PC-3 (cell line): ENCODE measurements at places on chromosomes 6 and 20.

GRCh38 chr20:3133155-3133554 lies 26.5 kb downstream of the FASTKD5 start:
- DNase-seq, result no peak

DNA sequence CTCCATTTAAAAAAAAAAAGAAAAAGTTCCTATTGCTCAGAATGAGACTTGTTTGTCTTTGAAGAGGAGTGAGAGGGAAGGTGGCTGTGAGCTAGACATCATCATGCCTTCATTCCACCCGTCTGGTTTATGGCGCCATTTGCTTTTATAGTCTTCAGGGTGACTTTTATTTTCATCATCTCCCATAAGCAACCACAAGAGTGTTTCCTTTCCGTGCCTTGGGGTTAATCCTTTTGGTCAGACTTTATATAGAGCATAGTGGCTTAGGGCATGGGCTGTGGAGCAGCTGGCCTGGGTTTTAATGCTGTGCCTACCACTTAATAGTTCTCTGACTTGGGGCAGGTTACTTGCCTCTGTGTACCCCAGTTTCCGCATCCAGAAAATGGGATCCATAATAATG lies 77.8 kb downstream of the RREB1 start:
- DNase-seq, result no peak

- no peak for DNase-seq
Measured at GRCh38 chr6:136502786-136503185, 47.4 kb downstream of the MAP7 start.

DNA sequence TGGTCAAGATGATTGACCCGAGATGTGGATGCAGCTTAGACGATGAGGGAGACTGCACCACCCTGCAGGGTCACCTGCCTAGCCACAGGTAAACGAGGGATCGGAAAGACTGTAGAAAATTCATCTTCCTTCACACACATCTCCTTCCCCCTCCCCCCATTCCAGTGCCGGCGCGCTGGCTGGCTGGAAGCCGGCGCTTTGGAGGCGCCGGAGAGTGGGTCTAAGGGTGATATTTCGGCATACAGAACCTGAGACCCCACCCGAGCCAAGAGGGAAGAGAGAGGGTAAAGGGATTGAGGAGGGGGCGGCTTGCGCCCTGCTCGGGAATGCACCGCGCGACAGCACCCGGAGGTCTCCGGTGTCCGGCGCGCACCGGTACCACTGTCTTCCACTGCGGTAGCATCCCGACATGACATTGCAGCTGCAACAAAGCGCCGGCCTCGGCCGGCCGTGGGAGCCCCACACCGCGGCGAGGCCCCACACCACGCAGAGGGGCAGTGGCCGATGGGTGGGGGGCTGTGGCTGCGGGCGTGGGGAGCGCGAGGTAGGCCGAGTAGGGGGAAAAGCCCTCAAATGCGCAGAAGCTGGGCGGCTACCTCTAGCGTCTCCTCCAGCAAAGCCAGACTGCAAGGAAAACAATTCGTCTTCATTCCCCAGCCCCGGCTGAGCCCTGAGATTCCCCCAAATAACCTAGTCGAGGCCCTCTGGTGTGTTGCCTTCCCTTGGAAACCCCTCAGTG lies 984 bp downstream of the TNFRSF21 start:
- DNase-seq, result peak; percentile 23

DNA sequence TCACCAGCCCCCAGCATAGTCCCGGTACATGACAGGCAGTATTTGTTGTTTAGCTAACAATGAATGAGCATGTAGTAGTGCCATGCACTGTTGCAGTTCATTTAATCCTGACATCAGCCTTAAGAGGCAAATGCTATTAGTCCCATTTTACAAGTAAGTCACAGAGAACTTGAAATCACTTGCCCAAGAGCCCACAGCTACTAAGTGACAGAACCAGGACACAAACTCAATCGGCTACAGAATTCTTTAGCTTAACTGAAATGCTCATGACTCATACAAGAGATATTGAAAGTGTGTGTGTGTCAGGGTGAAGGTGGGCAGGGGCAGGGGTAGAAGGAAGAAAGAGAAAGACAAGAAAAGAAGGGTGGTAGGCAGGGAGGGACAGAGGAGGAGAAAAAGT lies 52.7 kb downstream of the UNC5CL start:
- peak; percentile 10 for DNase-seq

GRCh38 chr20:45269754-45270270 lies 15.4 kb upstream of the SLPI start:
- DNase-seq, result no peak

GRCh38 chr6:159376516-159377158 lies 207.4 kb downstream of the FNDC1 start:
- no peak for DNase-seq

DNA sequence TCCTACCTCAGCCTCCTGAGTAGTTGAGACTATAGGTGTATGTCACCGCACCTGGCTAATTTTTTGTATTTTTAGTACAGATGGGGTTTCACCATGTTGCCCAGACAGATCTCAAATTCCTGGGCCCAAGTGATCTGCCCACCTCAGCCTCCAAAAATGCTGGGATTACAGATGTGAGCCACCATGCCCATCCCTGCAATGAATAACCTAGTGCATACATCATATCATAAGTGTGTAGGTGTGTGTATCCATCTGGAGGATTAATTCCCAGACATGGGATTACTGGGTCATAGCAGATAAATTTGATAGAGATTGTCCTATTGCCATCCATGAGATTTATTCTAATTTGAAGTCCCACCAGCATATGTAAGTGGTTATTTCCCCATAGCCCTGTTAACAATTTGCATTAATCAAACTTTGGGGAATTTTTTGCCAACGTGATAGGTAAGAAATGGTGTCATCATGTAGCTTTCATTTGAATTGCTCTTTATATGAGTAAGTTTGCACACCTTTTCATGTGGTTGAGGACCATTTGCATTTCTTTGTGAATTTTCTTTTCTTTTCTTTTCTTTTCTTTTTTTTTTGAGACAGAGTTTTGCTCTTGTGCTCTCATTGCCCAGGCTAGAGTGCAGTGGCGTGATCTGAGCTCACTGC lies 29.9 kb upstream of the BACH2 start:
- no peak for DNase-seq

GRCh38 chr20:51462566-51463276 lies 79.8 kb downstream of the NFATC2 start:
- DNase-seq, result no peak

DNA sequence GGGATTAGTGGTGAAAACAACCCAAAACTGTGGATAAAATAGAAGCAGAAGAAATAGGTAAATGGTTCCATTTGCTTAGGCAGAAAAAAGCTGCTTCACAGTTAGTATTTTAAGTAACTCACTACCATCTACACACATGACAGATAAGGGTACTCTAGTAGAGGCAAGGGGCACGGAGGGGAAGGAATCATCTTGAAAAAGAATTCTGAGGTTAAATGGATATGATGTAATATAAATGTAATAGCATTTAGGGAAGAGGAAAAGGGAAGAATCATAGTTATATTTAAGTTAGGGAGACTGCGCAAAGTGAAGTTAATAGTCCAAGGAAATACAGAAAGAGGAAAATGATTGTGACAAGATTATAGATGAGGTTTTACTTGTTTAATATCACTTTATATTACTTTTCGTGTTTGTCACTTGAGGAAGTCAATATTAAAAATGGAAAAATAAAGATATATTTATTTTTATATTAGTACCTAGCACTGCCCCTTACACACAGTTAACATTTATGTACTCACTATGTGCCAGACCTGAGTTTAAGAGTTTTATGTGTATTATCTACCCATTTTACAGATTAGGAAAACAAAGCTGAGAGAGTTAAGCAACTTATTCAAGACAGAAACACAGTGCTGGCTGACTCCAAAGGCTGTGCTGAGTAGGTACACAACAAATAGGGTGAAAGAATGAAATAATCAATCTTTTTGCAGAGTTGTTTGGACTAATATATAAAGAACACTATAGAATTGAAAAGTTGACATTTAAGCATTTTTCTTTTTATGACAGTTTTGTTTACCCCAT lies 128.1 kb downstream of the REV3L start:
- DNase-seq, result no peak

- no peak for DNase-seq
Measured at GRCh38 chr6:36800223-36801076, 38.8 kb downstream of the CPNE5 start.

DNA sequence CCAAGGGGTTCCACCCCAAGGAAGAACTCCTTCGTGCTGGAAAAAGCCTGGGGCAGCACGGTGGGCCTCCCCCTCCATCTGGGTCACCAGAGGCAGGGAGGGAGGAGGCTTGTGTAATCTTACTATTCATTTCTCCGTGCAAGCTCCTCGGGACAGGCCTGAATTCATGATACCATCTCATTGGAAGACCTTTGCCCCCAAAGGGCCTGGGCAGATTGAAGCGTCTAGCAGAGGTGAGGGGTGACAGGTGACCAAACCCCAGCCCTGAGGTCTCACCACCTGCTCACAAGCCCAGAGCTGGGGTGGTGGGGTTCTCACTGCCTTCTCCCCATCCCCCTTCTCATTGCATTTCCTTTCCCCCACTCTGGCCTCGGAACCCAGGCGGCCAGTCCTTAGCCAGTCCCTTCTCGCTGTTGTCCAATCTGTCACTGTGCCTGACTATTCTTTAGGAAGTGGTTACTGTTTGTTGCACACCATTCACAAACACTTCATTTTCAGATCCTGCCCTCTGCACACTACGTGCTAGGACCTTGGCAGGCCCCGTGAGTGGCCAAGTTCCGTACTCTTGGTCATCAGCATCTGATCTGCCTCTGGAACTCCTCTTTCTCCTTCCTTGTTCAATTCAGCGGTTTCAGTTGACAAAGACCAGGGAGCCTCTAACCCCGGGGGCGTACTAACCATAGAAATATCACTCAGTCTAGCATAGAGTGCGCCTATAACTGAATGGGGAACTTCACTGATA lies 137.1 kb downstream of the LY86 start:
- no peak for DNase-seq

GRCh38 chr20:48930035-48930434 lies 8.5 kb downstream of the ARFGEF2 start:
- DNase-seq, result no peak

GRCh38 chr6:155085582-155086257 lies 90.6 kb downstream of the TIAM2 start:
- DNase-seq, result peak; percentile 81

DNA sequence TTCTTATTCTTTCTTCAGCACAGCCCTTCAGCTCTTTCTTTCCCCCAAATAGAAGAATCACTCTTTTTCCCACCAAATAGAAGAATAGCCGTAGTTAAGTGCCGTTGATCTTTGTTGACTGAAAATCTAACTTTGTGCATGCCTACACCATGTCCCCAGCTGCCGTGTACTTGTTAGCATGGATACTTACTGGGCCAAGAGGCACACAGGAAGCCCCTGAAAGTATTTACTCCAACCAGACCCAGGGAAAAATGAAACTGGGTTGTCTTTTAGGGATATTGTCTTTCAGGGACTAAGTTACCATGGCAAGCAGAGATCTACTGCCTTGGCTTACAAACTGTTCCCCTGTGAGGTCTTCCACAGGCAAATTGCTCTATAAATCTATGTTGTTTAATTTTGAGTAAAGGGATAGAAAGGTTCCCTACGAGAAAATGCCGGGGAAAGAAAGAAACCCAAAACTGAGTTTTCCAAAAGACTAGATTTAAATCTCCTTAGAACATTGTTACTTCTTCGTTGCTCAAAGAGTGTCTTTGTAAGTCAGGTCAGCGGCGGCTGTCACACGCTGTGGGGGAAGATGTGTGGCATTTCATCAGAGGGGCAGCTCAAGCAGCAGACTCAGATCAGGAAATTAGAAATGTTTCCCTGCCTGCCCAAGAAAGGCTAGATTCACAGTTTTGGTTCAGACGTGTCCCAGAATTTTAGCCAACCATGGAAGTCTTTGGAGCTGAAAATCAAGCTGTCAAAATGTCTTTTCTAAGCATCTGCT lies 188.2 kb upstream of the PRND start:
- DNase-seq, result no peak

GRCh38 chr6:136990242-136990578 lies 54.6 kb downstream of the IL20RA start:
- DNase-seq, result no peak

DNA sequence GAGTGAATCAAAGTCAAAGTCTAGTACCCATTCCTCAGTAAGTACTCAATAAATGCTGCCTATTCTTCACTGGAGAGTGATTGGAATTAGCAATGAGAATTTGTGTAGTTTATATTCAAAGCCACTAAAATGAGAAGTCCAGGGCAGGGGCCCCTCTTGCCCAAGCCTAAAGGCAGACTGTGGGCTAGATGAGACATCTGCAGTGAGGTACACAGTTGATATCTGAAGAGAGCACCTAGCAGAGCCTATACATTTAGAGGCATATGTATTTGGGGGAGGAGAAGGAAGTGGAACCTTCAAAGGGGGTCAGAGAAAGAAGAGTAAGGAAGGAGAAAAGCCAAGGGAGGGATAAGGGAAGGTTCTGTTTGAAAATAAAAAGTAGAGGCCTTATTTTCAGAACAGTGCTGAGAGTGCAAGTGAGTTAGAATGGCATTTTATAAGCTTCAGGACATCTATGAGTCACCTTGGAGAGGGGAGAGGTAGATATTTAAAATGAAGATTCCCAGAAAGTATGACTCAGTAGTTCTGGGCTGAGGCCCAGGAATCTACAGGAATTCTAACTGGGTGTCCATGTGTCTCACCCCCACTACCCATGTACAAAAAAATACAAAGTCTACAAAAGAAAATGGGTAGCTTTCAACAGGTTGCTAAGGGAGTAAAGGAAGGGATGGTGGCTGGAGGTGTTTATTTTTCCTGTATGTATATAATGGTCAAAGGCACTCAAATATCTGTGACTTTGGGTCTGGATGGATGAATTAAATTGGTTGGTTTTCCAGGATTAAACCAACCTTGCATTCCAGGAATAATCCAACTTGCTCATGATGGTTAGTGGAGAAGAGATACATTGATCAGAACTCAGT lies 135.1 kb downstream of the ZFP64 start:
- DNase-seq, result peak; percentile 99

DNA sequence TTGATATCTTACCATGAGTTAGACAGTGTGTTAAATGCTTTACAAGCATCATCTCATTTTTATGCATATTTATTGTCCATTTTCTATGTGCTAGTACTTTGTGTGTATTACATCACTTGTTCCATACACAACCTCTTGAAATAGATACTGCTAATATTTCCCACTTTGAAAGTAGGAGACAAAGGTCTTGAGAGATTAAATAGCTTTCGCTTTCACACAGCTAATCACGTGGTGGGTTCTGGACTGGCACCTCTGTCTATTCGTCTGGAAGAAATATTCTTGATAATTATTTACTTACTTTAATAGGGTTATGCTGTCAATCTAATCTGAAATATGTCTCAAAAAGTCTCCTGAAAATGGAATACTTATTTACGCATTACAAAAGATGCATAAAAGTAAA lies 30.2 kb downstream of the EPHA7 start:
- no peak for DNase-seq

DNA sequence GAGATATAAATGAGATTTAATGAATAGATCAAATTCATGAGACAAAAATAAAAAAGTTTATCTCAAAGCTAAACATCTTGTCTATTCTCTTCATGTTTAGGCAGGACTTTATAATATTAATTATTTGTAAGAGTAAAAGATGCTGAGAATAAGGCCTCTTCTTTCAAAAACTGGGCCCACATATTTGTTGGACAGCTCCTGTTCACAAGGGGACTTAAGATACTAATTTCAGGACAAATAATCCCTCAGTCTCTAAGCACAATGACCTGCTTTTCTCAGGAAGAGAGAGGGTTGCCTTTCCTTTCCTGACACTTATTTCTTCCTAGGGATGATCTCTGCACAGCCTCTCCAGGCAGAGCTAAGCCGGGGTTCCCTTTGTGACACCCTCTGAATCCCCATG lies 43.3 kb downstream of the NOX3 start:
- DNase-seq, result no peak

- DNase-seq, result no peak
Measured at GRCh38 chr20:15848995-15849610, 724.1 kb downstream of the KIF16B start.
